ENCODE measurements at places on chromosomes 4 and X. TPM values are rescaled to one million over a fixed set of nuclear protein-coding genes. Genes with fewer than 3 reads are reported as not detected.

DNA sequence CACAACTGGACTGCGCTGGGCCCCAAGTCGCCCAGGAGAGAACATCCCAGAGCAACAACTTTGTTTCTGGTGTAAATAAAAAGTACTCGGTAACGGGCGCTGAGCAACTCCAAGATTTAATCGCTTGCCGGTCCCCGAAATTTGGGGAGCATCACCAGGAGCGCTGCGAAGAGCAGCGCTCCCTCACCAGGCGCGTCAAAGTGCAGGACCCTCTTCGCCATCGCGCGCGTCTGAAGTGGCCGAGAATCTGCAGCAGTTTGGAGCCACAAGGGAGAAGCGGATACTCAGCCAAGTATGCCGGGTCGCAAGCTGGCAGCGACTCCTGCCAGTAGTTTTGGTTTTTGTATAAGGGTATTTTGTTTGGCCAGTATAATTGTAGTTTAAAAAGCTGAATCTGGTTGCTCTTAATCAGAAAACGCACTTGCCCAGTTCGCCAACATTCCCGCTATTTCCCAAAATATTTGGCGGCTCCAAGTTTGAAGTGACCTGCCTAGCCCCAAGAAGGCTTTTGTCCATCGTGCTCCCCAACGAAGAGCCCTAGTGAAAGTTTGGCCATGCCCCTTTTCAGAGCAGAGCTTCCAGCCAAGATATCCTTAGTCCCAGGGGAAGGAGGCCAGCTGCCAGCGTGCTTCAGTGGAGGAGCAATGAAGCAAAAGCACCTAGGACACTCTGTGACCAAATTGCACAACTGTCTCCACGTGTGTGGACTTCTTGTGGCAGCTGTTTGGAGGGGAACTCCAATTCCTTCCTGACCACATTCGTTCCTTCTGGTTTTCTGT, 557 bp upstream of the KDR start:
- no peak overlapping the region for H3K4me3 ChIP-seq
- no peak overlapping the region for H3K27ac ChIP-seq
- DNase-seq, result no peak

GRCh38 chr4:53601251-53601764, 10.0 kb upstream of the LNX1 start:
- no peaks in the 10 kb centered on the region for H3K36me3 ChIP-seq
- H3K4me3 ChIP-seq, result no peak overlapping the region
- no peak overlapping the region for H3K27ac ChIP-seq
- H3K27me3 ChIP-seq, result no peaks in the 10 kb centered on the region
- no peak for DNase-seq

- no peak overlapping the region for H3K4me3 ChIP-seq
- no peak for DNase-seq
- no peak overlapping the region for H3K27ac ChIP-seq
- no peaks in the 10 kb centered on the region for H3K4me1 ChIP-seq
These were observed 440.3 kb upstream of the AADAT start for GRCh38 chr4:170529748-170530722.

DNA sequence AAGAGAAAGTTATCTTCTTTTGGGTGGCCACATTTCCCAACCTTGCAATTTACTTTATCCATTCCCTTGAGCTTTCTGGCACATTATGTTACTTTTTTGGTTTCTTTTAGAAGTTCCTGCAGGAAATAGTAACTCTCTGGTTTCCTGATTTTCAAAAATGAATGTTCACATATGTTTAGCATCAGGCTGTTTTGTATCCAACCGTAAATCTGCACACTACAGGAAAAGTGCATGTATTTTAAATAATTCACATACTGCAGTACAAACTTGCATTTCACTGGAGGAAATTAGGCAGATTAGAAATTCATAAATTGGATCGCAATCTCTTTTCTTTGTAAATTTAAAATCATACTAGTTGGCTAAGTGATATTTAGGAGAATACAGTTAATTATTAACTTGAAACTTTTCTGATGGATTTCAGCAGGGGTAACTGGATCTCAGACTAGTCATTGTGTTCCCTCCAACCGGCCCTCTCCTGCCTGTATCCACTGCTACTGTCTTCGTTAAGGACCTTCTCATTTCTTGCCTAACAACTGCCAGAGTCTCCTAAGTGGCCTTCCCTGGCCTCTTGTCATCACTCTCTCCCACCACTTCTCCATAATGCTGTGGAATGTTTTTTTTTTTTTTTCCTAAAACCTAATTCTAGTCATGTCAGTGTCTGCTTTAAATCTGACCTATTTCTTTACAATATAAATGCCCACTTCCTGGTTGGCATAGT, 137.2 kb downstream of the UNC5C start:
- no peaks in the 10 kb centered on the region for H3K36me3 ChIP-seq
- H3K4me1 ChIP-seq, result no peaks in the 10 kb centered on the region
- H3K4me3 ChIP-seq, result no peak overlapping the region
- no peaks in the 10 kb centered on the region for H3K27me3 ChIP-seq
- no peak for DNase-seq
- no peak overlapping the region for H3K27ac ChIP-seq

GRCh38 chr4:167897116-167897515, 195.2 kb upstream of the ANXA10 start:
- no peak overlapping the region for H3K27ac ChIP-seq
- H3K27me3 ChIP-seq, result no peaks in the 10 kb centered on the region
- H3K4me3 ChIP-seq, result no peak overlapping the region
- DNase-seq, result no peak

DNA sequence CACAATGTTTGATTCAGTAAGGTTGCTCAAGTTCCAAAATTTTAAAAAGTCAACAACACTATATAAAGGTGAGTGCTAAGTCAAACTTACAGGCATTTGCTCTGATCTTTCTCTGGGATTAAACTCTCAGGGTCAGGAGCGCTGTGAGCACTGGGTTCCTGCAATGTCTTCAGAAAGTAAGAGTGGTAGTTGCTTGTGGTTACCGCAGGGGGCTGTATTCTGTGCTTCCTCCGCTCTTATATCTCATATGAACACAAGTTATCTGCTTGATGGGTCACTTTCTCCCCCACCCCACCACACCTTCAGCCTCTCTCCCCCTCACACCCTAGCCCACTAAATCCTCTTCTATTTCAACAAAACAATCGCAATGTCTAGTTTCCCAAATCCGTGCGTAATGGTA, 116.4 kb upstream of the IGSF1 start:
- H3K27me3 ChIP-seq, result no peaks in the 10 kb centered on the region
- no peak for DNase-seq
- no peaks in the 10 kb centered on the region for H3K36me3 ChIP-seq
- H3K4me1 ChIP-seq, result no peaks in the 10 kb centered on the region

DNA sequence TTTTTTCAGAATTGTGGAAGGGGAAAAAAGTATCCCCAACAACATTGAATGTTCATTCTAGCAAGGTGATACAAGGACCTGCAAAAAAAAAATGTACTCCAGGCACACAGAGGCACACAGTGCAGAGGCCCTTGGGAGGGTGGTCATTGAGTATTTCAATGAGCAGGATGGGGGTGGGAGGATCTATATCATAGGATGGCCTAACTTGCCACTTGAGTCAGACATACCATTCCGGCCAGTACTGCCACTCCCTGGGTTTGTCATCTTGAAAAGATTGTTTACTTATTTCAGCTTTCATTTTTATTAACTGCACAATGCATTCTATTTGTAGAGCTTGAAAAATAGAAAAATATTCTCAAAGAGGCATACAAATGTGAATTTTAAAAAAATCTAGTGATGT, 18.7 kb downstream of the ZNF595 start:
- no peaks in the 10 kb centered on the region for H3K4me1 ChIP-seq
- H3K27ac ChIP-seq, result no peak overlapping the region
- no peak overlapping the region for H3K4me3 ChIP-seq
- no peak for DNase-seq
- H3K36me3 ChIP-seq, result no peaks in the 10 kb centered on the region

GRCh38 chr4:172962564-172963353, 205.9 kb upstream of the GALNT7 start:
- H3K4me3 ChIP-seq, result no peak overlapping the region
- H3K4me1 ChIP-seq, result no peaks in the 10 kb centered on the region
- H3K27ac ChIP-seq, result no peak overlapping the region
- H3K36me3 ChIP-seq, result no peaks in the 10 kb centered on the region

DNA sequence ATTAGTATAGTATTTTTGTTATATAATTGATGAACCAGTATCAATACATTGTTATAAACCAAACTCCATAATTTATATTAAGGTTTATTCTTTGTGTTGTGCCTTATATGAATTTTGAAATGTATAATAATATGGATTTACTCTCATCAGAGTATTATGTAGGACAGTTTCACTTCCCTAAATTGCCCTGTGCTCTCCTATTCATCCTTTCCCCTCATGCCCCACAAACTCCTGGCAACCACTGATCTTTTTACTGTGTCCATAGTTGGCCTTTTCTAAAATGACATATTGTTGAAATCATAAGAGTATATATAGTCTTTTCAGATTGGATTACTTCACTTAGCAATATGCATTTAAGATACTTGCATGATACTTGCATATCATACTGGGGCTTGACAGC, 958.1 kb upstream of the GRID2 start:
- no peak overlapping the region for H3K4me3 ChIP-seq
- DNase-seq, result no peak
- no peaks in the 10 kb centered on the region for H3K27me3 ChIP-seq
- no peaks in the 10 kb centered on the region for H3K4me1 ChIP-seq

GRCh38 chr4:97235521-97235920, 907.8 kb downstream of the STPG2 start:
- no peaks in the 10 kb centered on the region for H3K27me3 ChIP-seq
- H3K4me1 ChIP-seq, result no peaks in the 10 kb centered on the region
- no peak overlapping the region for H3K4me3 ChIP-seq
- no peaks in the 10 kb centered on the region for H3K36me3 ChIP-seq
- H3K27ac ChIP-seq, result no peak overlapping the region
- no peak for DNase-seq

DNA sequence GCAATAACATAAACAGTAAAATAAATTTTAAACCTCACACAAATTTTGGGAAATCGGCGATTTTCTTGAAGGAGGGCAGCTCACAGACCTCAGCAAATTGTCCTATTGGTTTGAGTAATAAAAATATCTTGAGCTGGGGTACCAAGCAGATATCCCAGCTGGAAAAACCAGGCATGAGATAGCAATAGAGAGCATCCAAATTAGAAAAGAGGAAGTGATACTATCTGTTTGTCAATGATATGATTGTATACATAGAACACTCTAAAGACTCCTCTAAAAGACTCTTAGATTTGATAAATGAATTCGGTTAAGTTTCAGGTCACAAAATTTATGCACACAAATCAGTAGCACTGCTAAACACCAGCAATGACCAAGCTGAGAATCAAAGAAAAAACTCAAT, 90.5 kb upstream of the ACTRT1 start:
- no peak for DNase-seq
- H3K36me3 ChIP-seq, result no peaks in the 10 kb centered on the region
- H3K27me3 ChIP-seq, result no peaks in the 10 kb centered on the region
- no peak overlapping the region for H3K4me3 ChIP-seq
- H3K4me1 ChIP-seq, result no peaks in the 10 kb centered on the region
- H3K27ac ChIP-seq, result no peak overlapping the region

DNA sequence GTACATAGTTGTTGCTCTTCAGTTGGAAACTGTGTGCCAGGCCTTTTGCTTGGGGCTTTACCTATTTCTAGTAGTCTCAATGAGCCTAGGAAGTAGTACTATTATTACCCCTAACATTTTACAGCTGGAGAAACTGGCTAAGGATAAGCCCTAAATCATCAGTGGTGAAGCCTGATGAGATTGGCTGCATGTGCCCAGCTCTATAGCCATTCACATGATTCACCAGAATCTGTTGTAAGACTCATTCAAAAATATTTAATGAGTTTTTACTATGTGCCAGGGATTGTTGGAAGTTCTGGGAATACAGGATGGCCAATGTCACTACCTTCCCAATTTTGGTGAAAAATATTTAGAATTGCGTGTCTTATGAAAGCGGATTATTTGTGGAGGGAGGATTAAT, 2.8 kb downstream of the KIT start:
- H3K4me1 ChIP-seq, result peaks cover 10% of the 10 kb centered on the region
- no peak overlapping the region for H3K27ac ChIP-seq
- no peaks in the 10 kb centered on the region for H3K36me3 ChIP-seq
- H3K4me3 ChIP-seq, result no peak overlapping the region

DNA sequence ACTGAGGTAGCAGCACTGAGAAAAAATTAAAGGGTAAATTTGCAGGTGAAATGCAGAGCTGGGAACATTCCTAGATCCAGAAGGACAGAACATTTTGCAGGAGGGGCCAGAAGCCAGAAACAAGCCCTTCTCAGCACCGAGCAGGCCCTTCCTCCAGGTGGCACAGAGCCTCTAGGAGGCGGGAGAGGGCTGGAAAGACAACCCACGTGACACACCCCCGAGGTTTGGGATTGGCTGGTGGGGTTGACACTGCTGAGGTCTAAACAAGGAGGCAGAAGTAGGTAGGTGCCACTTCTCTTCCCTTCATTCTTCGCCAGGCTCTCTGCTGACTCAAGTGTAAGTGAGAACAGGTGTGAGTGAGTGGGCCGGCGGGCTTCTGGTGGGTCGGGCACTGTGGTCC, at the start of gene PAGE4:
Gene PAGE4, plus strand, starts transcription at position 288 of the 400 bp plus-strand sequence. CDS start 1,126 bp downstream, outside the sequence.
- H3K36me3 ChIP-seq, result no peaks in the 10 kb centered on the region
- no peak within 1 kb of the TSS for H3K27ac ChIP-seq
- H3K27me3 ChIP-seq, result no peaks in the 10 kb centered on the region
- H3K4me3 ChIP-seq, result no peak within 1 kb of the TSS

DNA sequence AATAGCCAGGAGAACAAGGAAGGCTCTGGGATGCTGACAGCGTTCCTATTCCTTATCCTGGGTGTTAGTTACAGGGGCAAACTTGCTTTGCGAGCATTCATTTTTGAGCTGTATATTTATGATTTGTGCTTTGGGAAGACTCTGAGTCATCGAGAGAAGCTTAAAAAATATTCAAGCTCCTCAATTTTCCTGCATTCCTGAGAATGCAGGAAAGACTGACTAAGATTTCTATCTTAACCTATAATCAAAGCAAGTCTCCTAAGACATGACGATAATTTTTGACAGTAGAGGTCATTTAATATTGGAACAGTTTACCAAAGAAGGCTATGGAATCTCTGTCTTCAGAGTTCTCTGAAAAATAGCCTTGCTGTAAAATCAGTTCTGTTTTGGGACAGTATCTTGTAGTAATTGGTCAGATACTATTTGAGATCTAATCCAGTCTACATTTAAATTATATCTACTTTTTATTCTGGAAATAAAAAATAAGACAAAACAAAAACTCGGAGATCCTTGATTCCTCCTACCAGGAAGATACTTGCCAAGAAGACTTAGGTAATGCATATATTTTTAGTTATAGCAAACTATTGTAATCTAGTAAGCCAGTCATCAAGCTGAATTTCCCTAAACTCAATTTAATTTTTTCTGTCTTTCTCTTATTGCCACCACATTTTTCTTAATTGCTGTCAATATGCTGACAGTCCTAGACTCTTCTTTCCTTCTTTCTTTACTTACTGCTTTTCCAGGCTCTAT, 31.7 kb downstream of the BBS12 start:
- H3K27me3 ChIP-seq, result no peaks in the 10 kb centered on the region
- no peaks in the 10 kb centered on the region for H3K36me3 ChIP-seq
- no peak overlapping the region for H3K4me3 ChIP-seq
- H3K4me1 ChIP-seq, result peaks cover 11% of the 10 kb centered on the region
- DNase-seq, result no peak

The SLITRK4 gene
- not detected for polyA plus RNA-seq

The ATP8A1 gene
- 8.8 TPM for polyA plus RNA-seq

The CACNA1F gene
- not detected for polyA plus RNA-seq

The CENPU gene
- polyA plus RNA-seq, result 1.9 TPM

The BGN gene
- not detected for polyA plus RNA-seq

Data from naive thymus-derived CD4-positive, alpha-beta T cell (primary cell).